ENCODE measurements at places on chromosomes 7 and 10. TPM values are rescaled to one million over a fixed set of nuclear protein-coding genes. Genes with fewer than 3 reads are reported as not detected.

- no peaks in the 10 kb centered on the region for H3K4me1 ChIP-seq
- no peak overlapping the region for H3K27ac ChIP-seq
- no peaks in the 10 kb centered on the region for H3K36me3 ChIP-seq
- DNase-seq: no peak
These were observed 256.5 kb downstream of the FRMD4A start for GRCh38 chr10:14074062-14074884.

GRCh38 chr10:84473136-84473535 is 144.7 kb downstream of the CCSER2 start:
- no peaks in the 10 kb centered on the region for H3K27me3 ChIP-seq
- DNase-seq: no peak
- no peak overlapping the region for H3K4me3 ChIP-seq
- no peak overlapping the region for H3K27ac ChIP-seq
- H3K4me1 ChIP-seq: no peaks in the 10 kb centered on the region

DNA sequence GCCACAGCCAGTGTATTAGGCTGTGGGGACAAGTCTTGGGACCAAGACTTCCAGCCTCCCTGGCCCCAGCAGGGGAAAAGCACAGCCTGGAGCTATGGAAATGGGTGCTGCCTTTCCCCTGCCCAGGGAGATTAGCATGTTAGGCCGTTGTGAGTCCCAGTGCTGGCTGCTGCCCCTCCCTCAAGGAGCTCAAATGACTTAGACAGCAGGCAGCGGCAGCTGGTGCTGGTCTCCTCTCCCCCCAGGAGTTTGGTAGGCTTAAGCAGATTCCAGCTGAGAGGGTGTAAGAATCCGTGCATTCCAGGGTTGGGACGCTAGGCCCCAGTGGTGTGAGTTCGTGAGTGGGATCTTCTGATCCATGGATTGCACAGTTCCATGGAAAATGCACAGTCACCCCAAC is 301.5 kb upstream of the PHF14 start:
- no peaks in the 10 kb centered on the region for H3K4me1 ChIP-seq
- no peak overlapping the region for H3K4me3 ChIP-seq
- no peaks in the 10 kb centered on the region for H3K27me3 ChIP-seq

- no peak for DNase-seq
- no peaks in the 10 kb centered on the region for H3K36me3 ChIP-seq
- no peak overlapping the region for H3K4me3 ChIP-seq
These were observed 178.4 kb downstream of the ARHGAP12 start for GRCh38 chr10:31749981-31750840.

DNA sequence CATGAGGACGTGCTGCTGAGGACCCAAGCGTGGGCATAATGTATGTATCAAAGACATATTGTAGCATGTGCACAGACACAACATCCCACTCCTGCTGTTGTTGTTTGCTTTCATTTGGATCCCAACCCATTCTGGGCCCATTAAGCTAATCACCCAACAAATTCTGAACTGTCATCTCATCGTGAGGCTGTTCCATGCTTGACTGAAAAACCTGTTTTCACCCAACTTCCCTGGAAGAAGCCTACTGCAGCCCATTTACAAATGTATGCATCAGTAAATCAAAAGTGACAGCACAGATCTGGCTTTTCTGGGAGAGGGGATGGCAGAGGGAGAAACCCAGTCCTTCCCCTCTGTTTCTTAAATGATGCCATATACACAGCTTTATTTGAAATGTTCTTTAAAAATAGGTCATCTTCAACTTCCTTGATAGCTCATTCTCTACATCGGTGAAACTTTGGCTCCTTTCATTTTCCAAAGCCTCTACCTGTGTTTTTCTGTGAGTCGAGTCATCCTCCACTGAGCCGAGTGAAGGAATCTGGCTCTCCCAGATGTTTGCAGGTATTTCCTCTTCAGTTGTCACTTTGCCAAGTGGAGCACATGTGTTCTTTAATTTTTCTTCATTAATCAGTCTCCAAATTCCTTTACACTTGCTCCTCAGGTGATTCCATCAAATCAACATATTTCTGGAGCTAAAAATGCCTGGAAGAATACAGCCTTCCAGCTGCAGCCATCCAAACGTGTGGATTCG is 151.8 kb downstream of the CHN2 start:
- no peaks in the 10 kb centered on the region for H3K36me3 ChIP-seq
- H3K27ac ChIP-seq: no peak overlapping the region
- peaks cover 69% of the 10 kb centered on the region for H3K4me1 ChIP-seq
- H3K27me3 ChIP-seq: no peaks in the 10 kb centered on the region
- H3K4me3 ChIP-seq: no peak overlapping the region
- DNase-seq: no peak

DNA sequence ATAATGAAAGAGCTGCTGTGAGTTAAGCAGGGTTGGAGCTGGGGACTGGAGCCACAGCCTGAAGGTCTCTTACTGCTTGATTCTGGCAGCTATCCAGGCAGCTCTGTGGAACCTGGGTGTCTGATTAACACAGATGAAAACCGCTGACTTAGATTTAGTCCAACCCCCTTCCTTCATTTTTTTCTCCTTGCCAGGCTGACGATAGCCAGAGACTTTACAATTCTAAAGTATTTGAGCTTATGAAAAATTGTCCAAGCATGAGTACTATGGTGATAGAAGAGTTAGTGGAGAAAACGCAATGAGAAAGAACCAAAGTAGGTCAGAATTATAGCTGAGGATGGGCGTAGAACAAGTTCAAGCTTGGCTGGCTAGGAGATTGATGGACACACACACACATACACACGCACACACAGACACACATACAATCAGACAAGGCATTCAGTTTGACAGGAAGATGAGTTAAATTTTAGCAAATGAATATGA is 13.5 kb upstream of the GPR85 start:
- H3K4me1 ChIP-seq: peaks cover 12% of the 10 kb centered on the region
- no peak overlapping the region for H3K27ac ChIP-seq
- H3K36me3 ChIP-seq: no peaks in the 10 kb centered on the region
- no peak overlapping the region for H3K4me3 ChIP-seq
- no peaks in the 10 kb centered on the region for H3K27me3 ChIP-seq
- peak; percentile 51 for DNase-seq

DNA sequence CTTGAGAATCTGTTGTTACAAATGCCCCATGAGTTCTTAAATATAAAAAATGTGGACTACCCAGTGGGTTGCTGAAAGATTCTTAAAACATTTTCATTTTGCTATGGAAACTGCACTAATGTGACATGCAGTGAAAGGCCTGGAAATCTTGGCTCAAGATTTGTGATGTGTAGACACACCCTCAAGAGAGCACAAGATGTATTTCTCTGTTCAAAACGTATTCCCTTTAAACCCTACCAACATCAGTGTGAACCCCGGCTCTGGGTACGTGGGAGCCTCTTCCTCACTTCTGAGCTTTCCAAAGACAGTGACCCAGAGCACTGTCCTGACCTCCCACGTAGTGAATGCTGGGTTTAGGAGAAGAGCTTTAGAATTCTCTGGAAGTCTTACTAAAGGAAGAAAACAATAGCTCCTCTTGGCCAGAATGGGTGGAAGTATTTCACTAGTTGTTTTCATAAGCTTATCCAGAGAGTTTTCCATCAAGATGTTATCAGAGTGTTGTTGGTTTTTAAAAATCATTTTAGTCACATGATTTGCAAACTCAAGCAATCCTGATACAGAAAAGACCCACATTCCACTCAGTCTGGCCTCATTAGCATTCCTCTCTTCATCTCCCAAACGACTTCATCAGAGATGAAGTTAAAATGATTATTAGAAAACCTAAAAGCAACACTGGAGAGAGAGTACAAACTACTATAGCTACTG is 81.5 kb upstream of the AFAP1L2 start:
- H3K4me1 ChIP-seq: peaks cover 51% of the 10 kb centered on the region
- H3K36me3 ChIP-seq: peaks cover 66% of the 10 kb centered on the region
- no peak overlapping the region for H3K4me3 ChIP-seq
- no peak for DNase-seq

- H3K36me3 ChIP-seq: peaks cover 28% of the 10 kb centered on the region
- H3K27ac ChIP-seq: 0 out of 2 replicates have a peak overlapping the region, but pooled peaks have one; percentile 42
- H3K27me3 ChIP-seq: no peaks in the 10 kb centered on the region
- DNase-seq: peak; percentile 82
- no peak overlapping the region for H3K4me3 ChIP-seq
These were observed 5.3 kb upstream of the PRKRIP1 start for GRCh38 chr7:102390697-102391484.

DNA sequence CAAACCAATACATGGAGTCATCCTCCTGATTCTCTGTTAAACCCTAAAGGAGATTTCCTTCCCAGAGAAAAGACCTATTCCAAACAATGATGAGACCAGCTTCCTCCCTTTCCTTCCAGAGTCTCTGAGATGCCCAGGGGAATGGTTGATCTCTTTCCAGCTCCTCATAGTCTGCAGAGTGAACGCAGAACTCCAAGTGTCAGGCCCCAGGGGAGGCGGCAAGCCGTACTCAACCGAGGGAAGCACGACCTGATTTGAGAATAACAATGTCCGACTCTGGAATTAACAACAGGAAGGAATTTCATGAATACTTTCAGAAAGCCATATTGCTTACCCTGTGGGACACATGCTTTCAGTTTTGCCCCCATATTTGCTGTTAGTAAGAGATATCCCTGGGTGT is 241.7 kb upstream of the GLI3 start:
- DNase-seq: no peak
- H3K36me3 ChIP-seq: no peaks in the 10 kb centered on the region
- H3K4me1 ChIP-seq: no peaks in the 10 kb centered on the region
- H3K27me3 ChIP-seq: no peaks in the 10 kb centered on the region

GRCh38 chr10:95229724-95230627 is 35.9 kb downstream of the ACSM6 start:
- no peak overlapping the region for H3K27ac ChIP-seq
- no peak overlapping the region for H3K4me3 ChIP-seq
- DNase-seq: no peak
- no peaks in the 10 kb centered on the region for H3K27me3 ChIP-seq

GRCh38 chr7:24907311-24907886 is 72.6 kb downstream of the OSBPL3 start:
- H3K27ac ChIP-seq: peak overlapping the region; percentile 67
- no peak for DNase-seq
- H3K4me1 ChIP-seq: peaks cover 94% of the 10 kb centered on the region
- H3K27me3 ChIP-seq: no peaks in the 10 kb centered on the region

DNA sequence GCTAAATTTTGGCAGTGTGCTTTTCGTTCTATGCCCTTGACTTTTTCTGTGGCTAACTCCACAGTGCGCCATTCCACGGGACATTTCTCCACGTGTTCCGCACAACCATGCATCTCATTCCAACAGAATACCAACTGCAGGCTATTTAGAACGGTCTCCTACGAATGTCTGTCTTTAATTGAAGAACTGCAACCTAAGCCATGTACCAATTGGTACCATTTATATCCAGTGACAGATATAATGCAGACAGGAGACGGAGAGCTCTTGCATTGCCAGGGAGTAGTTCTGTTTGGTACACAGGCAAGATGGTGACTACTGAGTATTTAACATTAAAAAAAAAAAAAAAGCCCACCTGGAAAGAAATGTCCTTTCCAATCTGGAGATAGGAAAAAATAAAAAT is 9.1 kb downstream of the SFMBT2 start:
- H3K27me3 ChIP-seq: no peaks in the 10 kb centered on the region
- no peak overlapping the region for H3K4me3 ChIP-seq
- H3K36me3 ChIP-seq: peaks cover 49% of the 10 kb centered on the region
- no peak for DNase-seq
- peaks cover 20% of the 10 kb centered on the region for H3K4me1 ChIP-seq

GRCh38 chr10:104054430-104054829 is 31.2 kb downstream of the COL17A1 start:
- H3K27me3 ChIP-seq: no peaks in the 10 kb centered on the region
- no peak for DNase-seq
- H3K4me3 ChIP-seq: no peak overlapping the region
- H3K27ac ChIP-seq: no peak overlapping the region

DNA sequence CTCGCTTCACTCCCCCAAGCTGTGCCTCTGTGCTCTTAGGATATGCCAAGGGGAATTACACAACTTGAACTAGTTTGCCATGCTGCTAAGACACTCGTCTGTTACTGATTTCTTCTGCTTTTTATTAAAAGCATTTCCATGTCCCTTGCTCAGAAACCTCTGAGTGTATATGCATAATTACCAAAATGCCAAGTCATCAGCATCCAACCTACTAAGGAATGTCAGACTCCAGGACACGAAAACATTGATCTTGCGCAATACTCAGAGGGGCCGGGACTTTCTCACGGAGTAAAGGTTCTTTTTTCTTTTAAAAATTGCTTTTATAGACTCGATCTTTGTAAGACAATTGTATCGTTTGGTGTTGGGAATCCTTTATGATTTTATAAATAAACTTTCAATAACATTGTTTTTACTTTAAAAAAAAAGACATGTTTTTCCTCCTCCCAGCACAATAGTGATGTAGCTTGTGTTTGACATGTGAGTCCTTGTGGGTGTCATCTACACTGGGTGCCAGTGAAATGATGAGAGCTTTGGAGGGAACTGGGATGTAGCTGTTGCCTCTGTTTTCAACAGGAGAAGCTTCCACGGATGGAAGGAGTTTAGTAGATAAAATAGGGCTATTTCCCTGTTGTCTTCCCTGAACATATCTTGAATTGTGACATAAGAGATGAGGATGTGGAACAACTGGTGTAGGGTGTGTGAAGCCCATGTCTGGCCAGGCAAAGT is 43.6 kb downstream of the CNNM1 start:
- H3K27ac ChIP-seq: no peak overlapping the region
- H3K4me3 ChIP-seq: no peak overlapping the region
- no peaks in the 10 kb centered on the region for H3K36me3 ChIP-seq
- H3K4me1 ChIP-seq: peaks cover 6% of the 10 kb centered on the region
- DNase-seq: no peak

- no peak for DNase-seq
- H3K4me3 ChIP-seq: no peak overlapping the region
- H3K4me1 ChIP-seq: no peaks in the 10 kb centered on the region
- no peak overlapping the region for H3K27ac ChIP-seq
- no peaks in the 10 kb centered on the region for H3K36me3 ChIP-seq
- H3K27me3 ChIP-seq: no peaks in the 10 kb centered on the region
These were observed 498.6 kb downstream of the SH2D4B start for GRCh38 chr10:81036257-81036656.

- no peaks in the 10 kb centered on the region for H3K4me1 ChIP-seq
- no peaks in the 10 kb centered on the region for H3K36me3 ChIP-seq
- DNase-seq: no peak
- no peaks in the 10 kb centered on the region for H3K27me3 ChIP-seq
- no peak overlapping the region for H3K4me3 ChIP-seq
These were observed 62.4 kb upstream of the WNT16 start for GRCh38 chr7:121266307-121266894.

DNA sequence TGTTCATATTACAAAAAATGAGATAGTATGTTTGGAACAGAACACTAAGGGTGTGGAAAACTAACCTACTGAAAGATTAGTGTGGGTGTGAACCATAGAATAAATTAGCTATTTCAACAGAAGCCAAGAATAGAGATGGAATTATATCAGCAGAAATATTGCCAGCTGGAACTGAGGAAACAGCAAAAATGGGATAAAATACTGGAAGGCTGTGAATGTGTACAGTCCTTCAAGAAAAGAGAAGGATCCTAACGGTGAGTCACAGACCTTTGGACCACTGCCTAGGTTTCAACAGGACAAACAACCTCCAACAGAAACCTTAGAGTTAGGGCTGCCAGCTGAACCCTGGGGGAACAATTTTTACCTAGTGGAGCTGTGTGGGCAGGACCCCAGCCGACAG is 395.0 kb downstream of the ZWINT start:
- H3K27me3 ChIP-seq: no peaks in the 10 kb centered on the region
- H3K36me3 ChIP-seq: no peaks in the 10 kb centered on the region
- no peak overlapping the region for H3K4me3 ChIP-seq
- no peak for DNase-seq
- no peak overlapping the region for H3K27ac ChIP-seq
- H3K4me1 ChIP-seq: no peaks in the 10 kb centered on the region

GHRHR gene
- not detected for total RNA-seq

STRIP2 gene
- total RNA-seq: 0.15 TPM

SDK1 gene
- not detected for total RNA-seq
